Lung (tissue), 17 donors: ENCODE measurements at places on chromosomes 11 and 22.

DNA sequence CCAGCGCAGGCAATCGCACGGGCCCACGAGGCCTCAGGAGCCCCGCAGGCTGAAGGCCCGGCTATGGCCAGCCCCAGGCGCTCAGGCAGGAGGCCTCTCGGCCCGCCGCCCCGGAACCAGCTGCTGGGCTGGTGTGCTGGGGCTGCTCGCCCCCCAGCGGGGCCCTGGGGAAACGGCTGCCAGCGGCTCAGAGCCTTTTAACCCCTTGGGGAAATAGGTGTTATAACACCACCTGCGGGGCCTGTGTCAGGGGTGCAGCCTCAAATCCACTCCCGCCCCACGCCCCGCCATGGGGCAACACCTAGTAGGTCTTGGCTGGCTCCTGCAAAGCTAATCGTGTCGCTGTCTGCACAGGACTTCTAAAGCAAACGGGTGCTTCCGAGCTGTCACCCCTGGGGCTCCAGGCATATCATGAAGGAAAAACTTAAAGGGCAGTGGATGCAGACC, 237.4 kb downstream of the TTC28 start:
- DNase-seq, result peak; percentile 90

GRCh38 chr11:786235-787083, 3.4 kb downstream of the CEND1 start:
- no peak for DNase-seq

- peak; percentile 54 for DNase-seq
Measured at GRCh38 chr11:111540937-111541253, 375 bp downstream of the LAYN start.

DNA sequence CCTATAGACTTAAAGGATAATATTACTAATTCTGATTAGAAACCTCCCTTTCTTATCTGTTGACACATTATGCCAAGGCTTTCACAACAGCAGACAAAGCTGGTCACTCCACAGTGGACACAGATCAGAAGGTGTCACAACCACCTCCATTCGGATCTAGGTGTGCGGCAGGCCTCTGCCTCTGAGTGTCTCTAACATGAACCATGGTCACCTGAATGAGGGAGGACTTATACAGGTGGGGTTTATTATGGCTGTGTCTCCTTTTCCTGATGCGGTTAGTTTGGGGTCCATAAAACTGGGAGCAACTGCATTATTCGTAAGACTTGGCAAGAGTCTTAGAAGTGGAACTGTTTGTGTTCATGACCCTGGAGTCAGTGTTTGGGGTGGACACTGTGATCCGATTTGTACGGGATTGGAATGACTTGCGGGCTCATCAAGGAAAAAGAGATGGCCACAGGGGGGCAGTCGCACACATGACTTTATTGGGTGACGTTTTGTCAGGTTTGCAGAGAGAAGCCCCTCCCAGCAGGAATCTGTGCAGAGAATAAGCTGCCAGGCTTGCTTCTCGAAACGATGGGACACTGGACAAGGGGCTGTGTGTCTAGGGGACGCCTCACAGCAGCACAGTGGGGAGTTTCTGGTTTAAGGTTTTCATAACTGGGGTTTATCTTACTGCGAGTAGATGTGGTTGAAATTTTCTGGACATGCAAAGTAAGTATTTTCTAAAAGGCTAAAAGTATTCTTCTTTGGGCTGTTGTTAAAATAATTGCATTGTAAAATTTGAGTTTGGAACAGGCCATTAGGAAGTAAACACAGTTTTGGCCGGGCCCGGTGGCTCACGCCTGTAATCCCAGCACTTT, 90.6 kb downstream of the GAB4 start:
- DNase-seq, result peak; percentile 45

DNA sequence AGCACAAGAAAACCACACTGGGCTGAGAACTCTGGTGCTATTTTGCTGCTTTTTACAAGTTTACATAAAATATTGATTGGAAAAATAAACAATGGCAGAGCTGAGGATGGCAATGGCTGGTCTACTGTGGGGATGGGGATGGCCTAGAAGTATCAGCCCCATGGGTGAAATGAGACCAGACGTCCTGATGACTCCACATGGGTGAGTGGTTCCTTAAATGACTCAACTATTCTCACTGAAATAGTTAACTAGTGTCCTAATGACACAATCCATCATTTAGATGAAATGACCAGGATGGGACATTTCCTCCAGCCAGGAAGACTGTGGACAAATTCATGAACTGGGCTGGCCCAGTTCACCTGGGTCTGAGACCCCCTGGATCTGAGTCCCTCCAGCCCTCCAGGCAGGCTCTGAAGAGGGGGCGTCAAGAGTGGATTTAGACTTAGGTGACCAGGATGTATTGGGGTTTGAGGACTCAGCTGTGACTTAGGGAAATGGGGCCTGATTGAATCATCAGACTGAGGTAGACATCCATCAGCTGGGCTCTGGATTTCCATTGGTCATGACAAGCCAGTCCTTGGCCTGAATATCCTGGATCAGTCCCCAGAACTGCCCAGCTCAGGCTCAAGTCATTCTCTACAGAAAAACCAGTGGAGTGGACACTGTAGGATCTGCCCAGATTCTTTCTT, 98.2 kb upstream of the IGLL5 start:
- no peak for DNase-seq

DNA sequence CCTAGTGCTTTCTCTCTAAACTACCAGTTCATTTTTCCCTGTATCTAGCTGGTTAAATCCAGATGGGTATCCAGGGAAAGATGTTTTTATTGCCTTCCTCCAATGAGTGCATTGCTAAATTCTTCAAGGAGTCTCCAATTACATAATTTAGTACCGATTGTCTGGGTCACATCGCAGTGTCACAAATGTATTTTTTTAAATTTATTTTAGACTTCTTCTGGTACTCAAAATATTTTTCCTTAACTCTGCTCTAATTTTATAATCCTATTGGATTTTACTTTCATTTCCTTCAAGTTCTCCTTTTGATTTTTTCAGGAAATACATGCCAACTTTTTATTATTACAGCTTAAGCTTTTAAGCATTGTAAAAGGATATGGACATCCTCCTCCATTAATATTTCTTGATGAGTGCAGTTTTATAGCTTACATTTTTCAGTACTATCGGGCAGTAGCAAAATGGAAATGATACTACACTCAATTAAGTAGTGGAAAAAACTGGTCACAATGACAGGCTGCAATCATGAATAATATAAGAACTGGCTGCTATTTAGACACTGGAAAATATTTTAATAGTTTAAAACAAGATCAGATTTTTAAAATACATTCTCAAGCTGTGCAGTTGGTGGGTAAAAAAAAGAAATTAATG, 20.3 kb downstream of the BBOX1 start:
- DNase-seq, result peak; percentile 70

- DNase-seq, result no peak
Measured at GRCh38 chr22:38632528-38632927, 23.7 kb downstream of the FAM227A start.

GRCh38 chr11:27464909-27465308, 7.7 kb downstream of the LGR4 start:
- peak; percentile 50 for DNase-seq

DNA sequence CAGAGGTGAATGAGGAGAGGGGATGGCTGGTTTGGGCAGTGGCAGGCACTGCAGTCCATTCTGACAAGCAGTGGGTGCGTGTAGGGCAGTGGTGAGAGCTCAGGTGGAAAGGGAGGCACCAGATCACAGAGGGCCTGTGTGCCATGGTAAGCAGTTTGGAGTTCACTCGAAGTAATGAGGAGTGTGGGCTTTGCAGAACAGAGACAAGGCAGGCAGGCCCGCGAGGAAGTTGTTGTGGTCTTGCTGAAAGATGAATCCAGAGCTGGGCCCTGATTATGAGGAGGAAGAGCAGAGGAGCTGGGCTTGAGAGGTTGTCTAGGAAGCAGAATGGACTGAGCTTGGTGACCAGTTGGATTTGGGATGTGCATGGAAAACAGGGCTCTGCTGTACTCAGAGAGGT, 1.6 kb upstream of the DNAJB13 start:
- no peak for DNase-seq

- no peak for DNase-seq
Measured at GRCh38 chr11:123454060-123454651, 24.1 kb downstream of the GRAMD1B start.

DNA sequence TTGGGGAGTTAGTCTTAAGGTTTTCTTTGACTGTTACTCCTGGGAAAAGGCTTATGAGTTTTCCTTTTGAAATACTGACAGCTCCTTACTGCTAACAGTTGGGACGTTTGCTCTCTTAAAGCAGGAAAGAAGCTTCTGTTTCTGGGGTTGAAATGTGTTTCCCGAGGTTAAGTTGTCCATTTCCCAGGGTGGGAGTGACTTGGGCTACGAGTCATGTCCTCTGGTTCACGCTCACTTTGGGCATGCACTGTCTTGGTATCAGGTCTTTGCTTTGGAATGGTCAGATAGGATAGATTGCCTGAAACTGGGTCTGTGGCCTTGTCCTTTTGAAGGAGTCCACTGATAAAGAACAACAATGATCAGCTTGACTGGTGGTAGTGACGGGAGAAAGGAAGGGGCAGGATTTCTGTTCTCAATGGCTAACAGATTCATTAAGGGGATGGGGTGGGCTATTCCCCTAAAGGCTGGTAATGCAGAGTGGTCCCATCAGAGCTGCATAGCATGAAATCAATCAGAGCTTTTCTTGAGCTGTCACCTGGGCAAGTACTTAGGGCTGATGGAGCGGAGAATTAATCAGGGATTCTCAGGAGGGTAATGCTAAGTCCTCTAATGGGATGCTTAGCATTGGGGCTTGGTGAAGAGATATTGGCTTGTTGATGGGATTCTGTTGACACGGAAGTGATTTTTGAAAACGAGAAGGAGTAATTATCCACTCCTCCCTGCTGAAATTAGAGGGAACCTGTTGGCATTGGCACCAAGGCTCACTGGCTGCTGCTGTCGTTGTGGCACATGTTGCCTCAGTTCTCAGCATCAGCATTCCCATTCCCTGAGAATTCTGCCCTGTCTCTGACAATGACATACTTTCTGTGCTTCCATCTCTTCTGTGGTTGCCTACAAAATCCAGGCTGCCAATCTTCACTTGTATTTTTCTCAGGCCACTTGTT, 81.6 kb downstream of the TEAD1 start:
- DNase-seq, result no peak

- DNase-seq, result no peak
Measured at GRCh38 chr11:130964058-130964792, 47.9 kb upstream of the SNX19 start.

DNA sequence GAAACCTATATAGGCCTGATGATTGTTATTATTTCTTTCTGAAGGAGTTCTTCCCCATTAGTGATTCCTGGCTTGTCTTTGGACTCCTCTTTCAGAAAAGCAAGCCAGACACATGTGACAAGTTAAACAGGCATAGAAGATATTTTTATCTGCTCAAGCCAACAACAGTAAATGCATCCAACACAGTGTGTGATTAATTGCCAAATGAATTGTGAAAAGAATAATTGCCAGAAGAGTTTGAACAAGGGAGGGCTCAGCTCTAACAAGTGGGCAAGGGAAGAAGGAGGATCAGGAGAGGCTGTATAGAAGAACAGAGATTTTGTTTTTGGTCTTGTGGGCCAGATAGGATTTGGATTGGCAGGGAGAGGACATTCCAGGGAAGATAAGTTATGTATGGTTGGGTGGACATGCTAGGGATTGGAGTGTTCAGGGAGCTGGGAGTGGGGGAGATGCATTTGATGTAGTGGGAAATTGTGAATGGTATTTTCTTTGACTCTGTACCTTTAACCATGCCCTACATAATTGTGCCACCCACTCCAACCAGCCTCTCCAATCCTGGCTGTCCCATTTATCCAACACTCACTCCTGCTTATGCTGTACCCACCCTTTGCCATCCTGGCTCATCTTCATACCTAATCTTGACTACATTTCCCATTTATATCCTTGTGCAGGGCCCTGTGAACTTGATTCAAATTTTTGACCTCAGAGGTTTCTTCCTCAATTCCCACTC, 172.8 kb downstream of the RRAS2 start:
- no peak for DNase-seq

- no peak for DNase-seq
Measured at GRCh38 chr22:20639343-20639742, 131.9 kb downstream of the MED15 start.

DNA sequence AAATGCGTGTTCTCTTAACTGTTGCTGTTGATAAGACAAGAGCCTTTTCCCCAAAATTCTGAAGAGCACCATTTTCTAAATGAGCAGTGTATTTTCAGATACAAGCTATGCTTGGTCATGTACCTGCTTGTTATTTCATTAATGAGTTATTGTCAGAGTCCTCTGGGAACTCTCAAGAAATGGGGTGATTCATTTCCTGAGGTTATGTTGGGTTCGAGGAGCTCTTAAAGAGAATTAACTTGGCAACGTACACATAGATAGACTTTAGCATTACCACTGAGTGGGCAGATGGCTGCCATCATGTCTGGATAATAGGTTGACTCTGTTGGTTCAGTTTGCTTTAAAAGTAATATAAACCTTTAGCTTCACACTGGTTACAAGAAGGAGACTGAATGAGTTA, 87.9 kb upstream of the SORL1-AS1 start:
- no peak for DNase-seq

DNA sequence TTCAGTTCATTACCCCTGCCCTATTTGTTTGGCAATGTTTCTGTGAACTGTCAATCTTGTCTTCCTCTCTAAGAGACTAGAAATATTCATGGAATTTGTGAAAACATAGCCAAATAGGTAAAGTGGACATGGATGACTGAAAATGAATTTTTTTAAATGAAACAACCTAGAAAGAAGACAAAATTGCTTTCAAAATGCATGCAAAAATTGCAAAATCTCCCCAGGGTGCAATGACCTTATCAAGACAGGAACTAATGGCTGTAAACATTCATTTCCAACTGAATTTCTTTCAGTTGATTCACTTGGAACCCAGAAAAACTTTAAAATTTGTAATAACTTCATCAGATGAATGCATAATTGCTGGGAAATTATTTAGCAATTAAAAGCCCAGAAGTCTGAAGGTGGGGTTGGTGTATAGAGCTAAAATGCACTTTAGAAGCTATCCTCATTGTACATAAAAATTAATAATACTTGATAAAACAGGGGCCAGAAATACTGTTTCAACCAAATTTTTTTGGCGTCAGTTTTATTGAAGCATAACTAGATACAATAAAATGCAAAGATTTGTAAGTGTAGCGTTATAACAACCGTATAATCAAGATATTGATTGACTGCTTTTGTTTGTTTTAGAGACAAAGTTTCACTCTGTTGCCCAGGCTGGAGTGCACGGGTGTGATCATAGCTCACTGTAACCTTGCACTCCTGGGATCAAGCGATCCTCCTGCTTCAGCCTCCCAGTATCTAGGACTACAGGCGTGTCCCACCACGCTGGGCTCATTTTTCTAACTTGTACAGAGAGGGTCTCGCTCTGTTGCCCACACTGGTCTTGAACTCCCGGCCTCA, 27.6 kb upstream of the SLC35C1 start:
- no peak for DNase-seq

GRCh38 chr11:72535194-72535547, 100.8 kb upstream of the CLPB start:
- no peak for DNase-seq
